Cardiac muscle cell (in vitro differentiated cells and primary cell): ENCODE measurements at places on chromosomes 2 and 18.

GRCh38 chr2:234643407-234643806 is 146.5 kb upstream of the ARL4C start:
- H3K27me3 ChIP-seq: no peaks in the 10 kb centered on the region
- H3K4me3 ChIP-seq: no peak overlapping the region
- H3K36me3 ChIP-seq: no peaks in the 10 kb centered on the region

- DNase-seq: no peak
- H3K27ac ChIP-seq: no peak overlapping the region
- H3K36me3 ChIP-seq: no peaks in the 10 kb centered on the region
- H3K27me3 ChIP-seq: peaks cover 6% of the 10 kb centered on the region
Measured at GRCh38 chr2:171592036-171592555, 69.8 kb downstream of the CYBRD1 start.

DNA sequence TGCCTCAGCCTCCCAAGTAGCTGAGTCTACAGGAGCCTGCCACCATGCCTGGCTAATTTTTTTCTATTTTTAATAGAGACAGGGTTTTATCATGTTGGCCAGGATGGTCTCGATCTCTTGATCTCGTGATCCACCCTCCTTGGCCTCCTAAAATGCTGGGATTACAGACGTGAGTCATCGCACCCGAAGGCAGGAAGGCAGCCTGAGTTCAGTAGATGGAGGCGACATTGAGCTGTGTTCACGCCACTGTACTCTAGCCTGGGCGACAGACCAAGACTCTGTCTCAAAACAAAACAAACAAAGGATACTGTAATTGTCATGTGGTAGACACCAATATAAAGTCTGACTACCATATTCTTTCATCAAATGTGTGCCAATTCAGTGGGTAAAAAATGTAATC is 500.9 kb upstream of the DSEL start:
- H3K4me3 ChIP-seq: no peak overlapping the region
- no peaks in the 10 kb centered on the region for H3K36me3 ChIP-seq
- no peaks in the 10 kb centered on the region for H3K4me1 ChIP-seq
- H3K27ac ChIP-seq: no peak overlapping the region
- DNase-seq: no peak

DNA sequence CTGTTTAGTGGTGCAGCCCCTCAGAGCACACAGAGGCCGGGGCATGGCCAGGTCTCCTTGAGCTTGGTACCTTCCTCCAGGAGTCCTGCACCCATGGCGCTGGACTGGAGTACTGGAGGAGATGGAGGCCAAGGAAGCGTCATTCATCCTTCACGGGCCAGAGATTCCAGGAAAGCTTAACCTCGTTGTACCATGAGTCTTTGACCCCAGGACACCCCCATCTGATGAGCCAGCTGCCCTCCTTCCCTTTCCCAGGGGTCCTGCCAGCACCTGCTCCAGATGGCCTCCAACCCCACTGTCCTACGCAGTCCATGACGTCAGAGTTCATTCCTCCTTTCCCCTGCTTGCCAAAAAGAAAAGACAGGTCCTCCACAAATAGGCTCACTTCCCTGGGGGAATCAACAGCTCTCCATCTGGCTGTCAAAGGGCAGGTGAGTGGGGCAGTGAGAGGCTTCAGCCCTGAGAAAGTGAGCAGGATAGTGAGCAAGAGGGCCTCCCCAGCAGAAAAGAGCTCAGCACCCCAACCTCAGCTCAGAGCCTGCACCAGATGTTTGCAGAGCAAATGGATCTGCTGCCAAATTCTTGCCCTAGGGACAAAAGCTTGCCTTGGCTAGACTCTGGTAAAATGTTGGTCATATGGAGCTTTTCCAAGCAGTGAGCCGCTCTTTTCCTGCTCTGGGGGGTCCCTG is 4.5 kb upstream of the NPPC start:
- peak; percentile 33 for DNase-seq
- no peak overlapping the region for H3K27ac ChIP-seq
- no peak overlapping the region for H3K4me3 ChIP-seq
- H3K36me3 ChIP-seq: no peaks in the 10 kb centered on the region
- no peaks in the 10 kb centered on the region for H3K4me1 ChIP-seq

GRCh38 chr2:82317012-82317411 is 2012.5 kb upstream of the LRRTM1 start:
- no peak overlapping the region for H3K27ac ChIP-seq
- DNase-seq: peak; percentile 9
- H3K4me1 ChIP-seq: no peaks in the 10 kb centered on the region
- H3K4me3 ChIP-seq: no peak overlapping the region

GRCh38 chr2:150872756-150873395 is 385.4 kb upstream of the RND3 start:
- H3K27me3 ChIP-seq: no peaks in the 10 kb centered on the region
- H3K36me3 ChIP-seq: no peaks in the 10 kb centered on the region
- no peaks in the 10 kb centered on the region for H3K4me1 ChIP-seq
- H3K4me3 ChIP-seq: no peak overlapping the region
- no peak overlapping the region for H3K27ac ChIP-seq

- no peak overlapping the region for H3K27ac ChIP-seq
- H3K4me3 ChIP-seq: no peak overlapping the region
- H3K4me1 ChIP-seq: no peaks in the 10 kb centered on the region
- DNase-seq: peak; percentile 40
- H3K36me3 ChIP-seq: no peaks in the 10 kb centered on the region
Measured at GRCh38 chr2:149616681-149617456, 29.3 kb upstream of the MMADHC start.

- H3K4me1 ChIP-seq: no peaks in the 10 kb centered on the region
- H3K4me3 ChIP-seq: no peak overlapping the region
- no peaks in the 10 kb centered on the region for H3K27me3 ChIP-seq
- no peak overlapping the region for H3K27ac ChIP-seq
- no peaks in the 10 kb centered on the region for H3K36me3 ChIP-seq
Measured at GRCh38 chr18:9988665-9989064, 74.8 kb downstream of the VAPA start.

DNA sequence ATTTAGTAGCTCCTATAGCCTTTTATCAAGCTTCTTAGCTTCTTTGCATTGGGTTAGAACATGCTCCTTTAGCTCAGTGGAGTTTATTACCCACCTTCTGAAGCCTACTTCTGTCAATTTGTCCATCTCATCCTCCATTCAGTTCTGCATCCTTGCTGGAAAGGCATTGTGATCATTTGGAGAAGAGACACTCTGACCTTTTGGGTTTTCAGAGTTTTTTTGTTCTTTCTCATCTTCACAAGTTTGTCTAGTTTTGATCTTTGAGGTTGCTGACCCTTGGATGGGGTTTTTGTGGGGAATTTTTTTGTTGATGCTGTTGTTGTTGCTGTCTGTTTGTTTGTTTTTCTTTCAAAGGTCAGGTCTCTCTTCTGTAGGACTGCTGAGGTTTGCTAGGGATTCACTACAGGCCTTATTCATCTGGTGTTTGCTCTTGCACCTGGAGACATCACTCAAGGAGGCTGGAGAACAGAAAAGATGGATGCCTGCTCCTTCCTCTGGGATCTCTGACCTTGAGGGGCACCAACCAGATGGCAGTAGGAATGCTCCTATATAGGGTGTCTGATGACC is 13.9 kb upstream of the TANK start:
- H3K27me3 ChIP-seq: no peaks in the 10 kb centered on the region
- DNase-seq: no peak
- no peaks in the 10 kb centered on the region for H3K36me3 ChIP-seq

DNA sequence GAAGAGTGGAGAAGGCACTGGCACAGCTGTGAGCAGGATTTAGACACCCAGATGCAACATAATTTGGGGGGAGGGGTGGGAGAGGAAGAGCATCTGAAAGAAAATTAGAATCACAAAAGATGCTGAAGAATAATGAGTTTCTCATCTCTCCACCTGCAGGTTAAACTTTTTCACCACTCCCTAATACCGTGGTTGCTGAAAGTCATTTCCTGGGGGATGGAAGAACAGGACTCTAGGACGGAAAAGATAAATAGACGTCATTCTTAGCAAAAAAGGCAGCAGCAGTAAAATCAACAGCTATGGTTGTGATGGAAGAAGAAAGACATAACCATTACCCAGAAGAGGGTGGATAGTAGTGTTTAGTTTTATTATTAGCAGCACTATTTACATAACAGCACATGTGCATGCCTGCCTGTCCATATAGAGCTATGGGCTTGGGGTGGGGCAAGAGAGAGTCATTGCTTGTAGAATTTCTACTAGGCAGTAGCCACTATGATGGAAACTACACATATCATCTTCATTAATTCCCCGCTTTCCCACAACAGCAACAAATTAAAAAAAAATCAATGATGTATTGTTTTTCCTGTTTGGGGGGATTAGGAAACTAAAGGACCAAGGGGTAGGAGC is 212.2 kb downstream of the TRIB2 start:
- no peaks in the 10 kb centered on the region for H3K36me3 ChIP-seq
- no peak overlapping the region for H3K27ac ChIP-seq
- peaks cover 34% of the 10 kb centered on the region for H3K4me1 ChIP-seq
- DNase-seq: no peak
- no peak overlapping the region for H3K4me3 ChIP-seq
- no peaks in the 10 kb centered on the region for H3K27me3 ChIP-seq

DNA sequence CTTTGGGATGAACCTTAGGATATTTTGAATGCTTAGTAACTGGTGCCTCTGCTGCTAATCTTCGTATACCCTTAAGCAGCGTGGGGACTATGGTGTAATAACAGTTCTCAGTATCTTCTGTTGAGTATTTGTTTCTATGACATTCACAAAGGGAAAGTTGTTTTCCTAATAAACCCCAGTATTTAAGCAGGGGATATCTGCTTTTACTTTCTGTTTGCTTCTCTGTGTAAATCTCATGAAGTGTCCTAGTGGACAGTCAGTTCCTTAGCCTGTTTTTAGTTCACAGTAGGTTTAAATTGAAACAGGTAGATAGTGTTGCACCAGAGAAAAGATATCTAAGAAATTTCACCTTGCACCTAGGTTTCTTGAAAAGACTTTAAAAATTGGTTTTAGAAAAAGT is 14.9 kb downstream of the KIAA1328 start:
- DNase-seq: no peak
- no peak overlapping the region for H3K4me3 ChIP-seq
- H3K27ac ChIP-seq: no peak overlapping the region
- H3K36me3 ChIP-seq: no peaks in the 10 kb centered on the region
- no peaks in the 10 kb centered on the region for H3K27me3 ChIP-seq
- no peaks in the 10 kb centered on the region for H3K4me1 ChIP-seq

GRCh38 chr2:96760986-96761832 is 507 bp downstream of the CNNM4 start:
- no peaks in the 10 kb centered on the region for H3K36me3 ChIP-seq
- no peaks in the 10 kb centered on the region for H3K27me3 ChIP-seq
- H3K4me1 ChIP-seq: peaks cover 30% of the 10 kb centered on the region
- peak overlapping the region; percentile 36 for H3K4me3 ChIP-seq
- DNase-seq: peak; percentile 41
- no peak overlapping the region for H3K27ac ChIP-seq

DNA sequence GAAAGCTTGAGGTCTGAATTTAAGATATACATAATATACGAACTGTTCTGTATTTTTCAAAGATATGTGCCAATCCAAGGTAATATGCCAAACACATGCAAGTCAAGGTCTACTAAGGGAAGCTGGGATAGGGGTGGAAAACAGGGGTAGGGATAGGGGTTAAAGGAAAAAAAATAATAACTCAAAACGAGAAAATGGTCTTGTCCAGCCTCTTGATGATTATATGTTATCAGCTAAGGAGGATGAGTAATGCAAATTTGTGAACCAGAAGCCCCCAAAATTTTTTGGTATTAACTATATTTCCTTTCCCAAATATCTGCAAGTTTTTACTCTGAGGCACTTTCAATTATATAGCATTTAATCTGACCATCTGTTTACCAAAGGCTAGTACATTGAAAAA is 219.3 kb downstream of the ZEB2 start:
- H3K27ac ChIP-seq: no peak overlapping the region
- no peaks in the 10 kb centered on the region for H3K36me3 ChIP-seq
- H3K4me3 ChIP-seq: no peak overlapping the region
- H3K27me3 ChIP-seq: no peaks in the 10 kb centered on the region

DNA sequence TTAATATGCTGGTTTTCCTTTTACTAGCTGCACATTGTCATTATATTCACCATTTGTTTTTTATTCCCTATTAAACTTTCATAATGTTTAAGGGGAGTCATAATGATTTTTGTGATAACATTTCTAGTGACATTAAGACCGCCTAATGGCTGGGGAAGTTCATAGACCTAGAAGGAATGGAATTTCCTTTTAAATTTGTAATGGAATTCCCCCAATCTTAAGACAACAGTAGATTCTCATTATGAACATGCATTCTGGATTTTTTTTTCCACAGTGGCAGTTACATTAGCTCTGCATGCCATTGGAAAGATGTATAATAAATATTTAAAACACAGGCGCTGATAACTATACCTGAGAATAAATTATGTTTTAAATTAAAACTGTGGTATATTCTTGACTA is 8.4 kb downstream of the YPEL5 start:
- DNase-seq: no peak
- H3K27me3 ChIP-seq: no peaks in the 10 kb centered on the region
- no peak overlapping the region for H3K4me3 ChIP-seq
- H3K4me1 ChIP-seq: peaks cover 18% of the 10 kb centered on the region

- H3K27me3 ChIP-seq: no peaks in the 10 kb centered on the region
- no peaks in the 10 kb centered on the region for H3K4me1 ChIP-seq
- H3K27ac ChIP-seq: no peak overlapping the region
- no peak overlapping the region for H3K4me3 ChIP-seq
- H3K36me3 ChIP-seq: no peaks in the 10 kb centered on the region
Measured at GRCh38 chr2:43751476-43751990, 22.3 kb upstream of the DYNC2LI1 start.
